ENCODE measurements at places on chromosomes 2 and 18.

DNA sequence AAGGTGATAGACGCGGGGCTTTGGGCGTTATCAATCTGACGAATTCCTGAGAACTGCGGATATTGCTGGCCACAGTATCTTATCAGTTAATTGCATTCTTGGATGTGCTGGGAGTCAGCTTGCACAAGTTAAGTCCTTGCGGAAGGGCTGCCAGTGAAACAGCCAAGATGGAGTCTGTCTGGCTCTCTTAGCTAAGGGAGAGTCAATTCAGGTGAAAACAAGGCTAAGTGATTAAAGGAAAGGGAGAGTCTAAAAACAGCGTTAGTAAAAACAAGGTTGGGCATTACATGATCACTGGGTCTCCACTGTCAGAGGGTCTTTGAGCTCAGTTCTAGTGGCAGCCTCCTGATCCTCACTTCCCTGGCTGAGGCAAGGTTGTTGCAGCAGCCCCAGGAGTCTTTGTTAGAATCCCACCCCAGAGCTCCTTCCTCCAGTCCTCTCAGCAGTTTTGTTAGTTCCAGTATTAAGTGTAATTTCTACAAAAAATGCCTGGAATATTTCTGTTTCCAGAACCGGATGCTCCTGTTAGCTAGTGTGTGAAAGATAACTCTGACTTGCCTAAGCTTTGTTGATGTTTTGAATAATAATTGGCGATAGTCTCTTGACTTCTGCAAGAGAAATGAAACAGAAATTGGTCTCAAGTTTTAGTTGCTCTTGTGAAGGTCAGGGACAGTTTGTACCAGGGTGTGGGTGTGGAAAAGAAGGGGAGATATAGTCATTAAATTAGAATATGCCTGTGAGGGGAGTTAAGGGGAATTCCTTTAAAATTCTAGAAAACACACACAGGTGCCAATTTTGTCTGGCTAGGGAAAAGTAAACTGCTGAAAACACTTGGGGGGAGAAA is 10.6 kb downstream of the CFLAR start:
- no peak for DNase-seq

GRCh38 chr2:80548469-80548868 is 243.9 kb upstream of the LRRTM1 start:
- no peak for DNase-seq

- DNase-seq: no peak
Measured at GRCh38 chr2:43123981-43124686, 102.3 kb downstream of the ZFP36L2 start.

DNA sequence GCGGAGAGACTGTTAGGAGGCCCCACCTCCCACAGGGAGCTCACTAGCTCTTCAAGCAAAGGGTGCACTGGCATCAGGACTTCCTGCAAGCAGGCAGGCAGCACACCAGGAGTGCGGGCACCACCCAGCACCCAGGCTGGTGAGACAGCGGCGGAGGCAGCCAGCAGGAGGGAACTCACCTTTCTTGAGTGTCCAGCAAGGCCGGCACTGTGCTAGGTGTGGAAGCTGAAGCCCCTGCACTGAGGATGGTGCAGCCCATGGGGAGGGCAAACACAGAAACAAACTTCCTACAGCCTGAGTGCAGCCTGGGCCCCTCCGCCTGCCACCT is 100.7 kb upstream of the ID2 start:
- DNase-seq: no peak

All from GM12891 (cell line).